ENCODE measurements at places on chromosomes 5 and 9.

- no peak for DNase-seq
Observed at GRCh38 chr5:148403344-148403743, 19.6 kb downstream of the FBXO38 start.

DNA sequence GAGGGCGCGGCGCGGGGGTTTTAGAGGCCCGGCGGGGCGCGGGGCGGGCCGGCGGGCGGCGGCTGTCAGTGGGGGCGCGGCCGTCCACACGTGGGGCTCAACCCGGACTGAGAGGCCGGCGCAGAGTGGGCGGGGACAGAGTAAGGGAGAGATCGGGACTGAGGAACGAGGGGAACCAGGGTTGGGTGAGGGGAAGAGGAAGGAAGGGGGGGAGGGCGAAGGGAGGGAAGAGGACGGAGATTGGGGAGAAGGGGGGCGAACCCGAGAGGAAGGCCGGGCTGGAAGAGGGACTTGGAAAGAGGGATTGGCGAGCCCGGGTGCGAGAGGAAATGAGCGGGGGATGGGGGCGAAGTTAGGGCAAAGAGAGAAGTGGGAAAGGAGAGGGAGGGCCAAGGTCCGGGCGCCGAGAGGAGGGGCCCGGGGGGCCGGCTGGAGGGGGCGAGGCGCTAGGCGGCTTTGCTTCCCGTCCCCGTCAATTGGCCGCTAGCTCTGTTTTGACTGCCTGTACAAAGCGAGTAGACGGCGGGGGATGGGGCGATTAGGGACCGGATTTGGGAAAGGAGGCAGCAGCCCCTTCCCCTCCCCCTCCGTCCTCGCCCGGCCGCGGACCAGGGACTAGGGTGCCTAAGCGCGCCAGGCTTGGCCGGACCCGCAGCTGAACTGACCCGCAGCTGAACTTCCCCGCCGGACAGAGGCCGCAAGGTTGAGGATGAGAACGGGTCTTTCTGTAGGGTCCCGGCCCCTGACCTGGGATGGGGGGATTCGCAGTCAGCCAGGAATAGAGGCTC, 399 bp upstream of the FBN2 start:
- no peak for DNase-seq

- DNase-seq, result no peak
Observed at GRCh38 chr5:141211-141610, 49.2 kb downstream of the PLEKHG4B start.

GRCh38 chr5:17619354-17619753, 9.2 kb downstream of the TAF11L12 start:
- DNase-seq, result no peak

DNA sequence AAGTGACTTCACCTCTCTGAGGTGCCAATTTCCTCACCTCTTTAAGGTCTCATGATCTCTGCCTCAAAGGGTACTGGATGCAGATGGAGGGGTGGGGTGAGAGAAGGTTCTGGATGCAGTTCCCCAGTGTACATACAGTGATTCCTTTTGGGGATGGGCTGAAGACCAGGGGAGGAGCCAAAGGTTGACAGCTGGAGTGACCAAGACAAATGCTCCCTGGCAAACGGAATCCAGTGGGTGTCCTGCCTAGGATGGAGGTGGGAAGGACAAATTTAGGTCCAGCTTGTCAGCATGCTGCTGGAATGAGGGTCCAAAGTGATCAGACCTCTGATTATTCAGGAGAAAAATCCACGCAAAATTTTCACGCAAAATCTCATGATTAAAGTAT, 7.3 kb upstream of the LMX1B start:
- DNase-seq, result no peak

GRCh38 chr5:178514851-178515418, 75.3 kb downstream of the COL23A1 start:
- DNase-seq, result no peak

- no peak for DNase-seq
Observed at GRCh38 chr5:121006217-121006616, 542.1 kb downstream of the PRR16 start.

- DNase-seq, result no peak
Observed at GRCh38 chr5:158937381-158937952, 162.2 kb downstream of the EBF1 start.

GRCh38 chr5:80008995-80009765, 18.1 kb upstream of the MTX3 start:
- no peak for DNase-seq

- no peak for DNase-seq
Observed at GRCh38 chr5:1502046-1502736, 21.6 kb downstream of the LPCAT1 start.

GRCh38 chr5:149679876-149680809, 50.0 kb upstream of the PPARGC1B start:
- DNase-seq, result no peak

GRCh38 chr9:134496413-134497282, 145.0 kb upstream of the COL5A1 start:
- no peak for DNase-seq

DNA sequence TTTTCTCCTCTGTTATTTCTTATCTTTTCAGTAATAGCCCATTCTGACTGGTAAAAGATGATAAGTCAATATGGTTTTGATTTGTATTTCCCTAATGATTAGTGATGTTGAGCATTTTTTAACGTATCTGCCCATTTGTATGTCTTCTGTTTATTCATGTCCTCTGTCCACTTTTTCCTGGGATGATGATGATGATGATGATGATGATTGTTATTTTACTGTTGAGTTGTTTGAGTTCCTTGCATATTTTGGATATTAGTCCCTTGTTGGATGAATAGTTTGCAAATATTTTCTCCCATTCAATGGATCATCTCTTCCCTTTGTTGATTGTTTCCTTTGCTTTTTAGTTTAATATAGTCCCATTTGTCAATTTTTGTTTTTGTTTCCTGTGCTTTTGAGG, 27.0 kb downstream of the UTP15 start:
- DNase-seq, result no peak

DNA sequence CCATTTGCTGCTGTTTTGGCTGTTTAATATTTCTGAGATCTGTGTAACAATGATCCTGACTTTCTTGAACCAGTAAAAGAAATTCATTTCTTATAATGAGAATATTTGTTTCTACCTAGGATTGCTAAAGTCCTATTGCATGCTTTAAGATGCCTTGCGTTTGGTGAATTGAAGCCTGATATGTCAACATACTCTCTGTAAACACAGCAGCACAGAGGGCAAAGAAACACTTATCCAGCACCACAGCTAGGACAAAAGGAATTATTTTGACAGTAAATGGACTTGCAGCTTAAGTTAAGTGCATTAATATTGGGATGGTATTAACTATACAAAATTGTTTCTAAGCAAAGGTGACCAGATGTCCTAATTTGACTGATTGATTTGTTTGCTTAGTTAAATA, 2031.2 kb upstream of the CDH6 start:
- no peak for DNase-seq

DNA sequence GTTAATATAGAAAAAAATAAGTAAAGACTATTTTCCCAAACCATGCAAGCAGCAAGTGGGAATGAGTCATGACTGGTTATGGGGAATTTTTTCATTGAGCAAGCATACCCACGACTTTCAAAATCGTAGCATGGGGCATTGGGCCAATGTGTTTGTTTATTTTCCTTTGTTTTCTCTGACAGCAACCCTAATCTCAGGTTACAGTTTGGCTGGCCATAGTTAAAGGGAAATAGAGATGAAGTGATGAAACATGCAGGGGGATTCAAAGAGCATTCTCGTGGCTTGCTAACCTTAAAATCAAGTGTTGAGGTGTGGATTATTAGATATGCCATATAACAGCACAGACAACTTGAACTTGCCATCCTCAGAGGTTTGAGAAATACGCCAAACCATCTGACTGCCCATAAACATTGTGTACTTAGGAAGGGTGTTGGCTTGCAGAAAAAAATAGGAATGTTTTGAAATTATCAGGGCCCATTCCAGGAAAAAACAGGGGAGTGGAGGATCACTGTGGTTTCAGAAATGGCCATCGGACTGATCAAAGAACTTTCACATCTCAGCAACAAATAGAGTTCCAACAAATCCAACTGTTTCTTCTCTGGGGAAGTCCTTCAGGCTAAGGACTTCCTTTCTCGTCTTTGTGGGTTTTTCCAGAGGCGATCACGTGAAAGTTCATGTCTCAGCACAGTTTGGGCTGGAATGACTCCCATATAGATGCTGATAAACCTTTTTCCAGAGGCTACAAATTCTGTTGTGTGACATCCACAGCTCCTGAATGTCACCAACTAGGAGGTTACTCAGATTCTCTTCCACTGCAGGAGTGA, 259.1 kb downstream of the SYK start:
- DNase-seq, result no peak

- DNase-seq, result no peak
Observed at GRCh38 chr5:5605170-5605764, 182.8 kb downstream of the ICE1 start.

All from C1 segment of cervical spinal cord (tissue), 14 donors.